H1 (cell line): ENCODE measurements at places on chromosomes 11 and 22.

DNA sequence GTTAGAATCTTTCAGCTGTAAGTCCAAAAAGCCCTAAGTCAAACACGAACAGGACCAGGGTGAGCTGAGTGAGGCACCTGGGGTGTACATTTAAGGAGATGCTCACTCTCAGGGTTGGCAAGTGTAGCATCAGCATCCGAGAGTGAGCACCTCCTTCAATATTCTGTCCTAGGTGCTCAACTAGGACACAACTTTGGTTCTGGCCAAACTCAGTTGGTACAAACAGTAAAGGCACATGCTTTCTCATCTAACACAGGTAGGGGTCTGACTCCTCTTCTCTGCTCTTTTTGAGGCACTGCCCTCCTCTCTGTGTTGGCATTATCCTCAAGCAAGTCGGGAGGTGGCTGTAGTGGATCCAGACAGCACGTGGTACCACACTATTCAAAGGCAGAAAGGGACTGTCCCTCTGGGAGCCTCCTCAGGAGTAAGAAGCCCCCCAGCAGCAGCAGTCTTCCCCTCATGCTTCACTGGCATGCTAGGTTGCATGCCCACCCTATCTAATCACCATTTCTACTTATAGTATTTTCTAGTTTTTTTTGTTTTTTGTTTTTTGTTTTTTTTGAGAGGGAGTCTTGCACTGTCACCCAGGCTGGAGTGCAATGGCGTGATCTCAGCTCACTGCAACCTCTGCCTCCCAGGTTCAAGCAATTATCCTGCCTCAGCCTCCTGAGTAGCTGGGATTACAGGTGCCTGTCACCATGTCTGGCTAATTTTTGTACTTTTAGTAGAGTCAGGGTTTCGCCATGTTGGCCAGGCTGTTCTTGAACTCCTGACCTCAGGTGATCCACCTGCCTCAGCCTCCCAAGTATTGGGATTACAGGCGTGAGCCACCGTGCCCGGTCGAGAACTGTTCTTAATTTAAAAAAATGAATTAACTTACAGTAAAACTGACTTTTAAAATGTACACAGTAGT lies 14.7 kb upstream of the MAPK1 start:
- H3K4me3 ChIP-seq, result no peak overlapping the region
- H3K27me3 ChIP-seq, result no peaks in the 10 kb centered on the region
- H3K36me3 ChIP-seq, result no peaks in the 10 kb centered on the region
- no peaks in the 10 kb centered on the region for H3K4me1 ChIP-seq
- no peak for DNase-seq

DNA sequence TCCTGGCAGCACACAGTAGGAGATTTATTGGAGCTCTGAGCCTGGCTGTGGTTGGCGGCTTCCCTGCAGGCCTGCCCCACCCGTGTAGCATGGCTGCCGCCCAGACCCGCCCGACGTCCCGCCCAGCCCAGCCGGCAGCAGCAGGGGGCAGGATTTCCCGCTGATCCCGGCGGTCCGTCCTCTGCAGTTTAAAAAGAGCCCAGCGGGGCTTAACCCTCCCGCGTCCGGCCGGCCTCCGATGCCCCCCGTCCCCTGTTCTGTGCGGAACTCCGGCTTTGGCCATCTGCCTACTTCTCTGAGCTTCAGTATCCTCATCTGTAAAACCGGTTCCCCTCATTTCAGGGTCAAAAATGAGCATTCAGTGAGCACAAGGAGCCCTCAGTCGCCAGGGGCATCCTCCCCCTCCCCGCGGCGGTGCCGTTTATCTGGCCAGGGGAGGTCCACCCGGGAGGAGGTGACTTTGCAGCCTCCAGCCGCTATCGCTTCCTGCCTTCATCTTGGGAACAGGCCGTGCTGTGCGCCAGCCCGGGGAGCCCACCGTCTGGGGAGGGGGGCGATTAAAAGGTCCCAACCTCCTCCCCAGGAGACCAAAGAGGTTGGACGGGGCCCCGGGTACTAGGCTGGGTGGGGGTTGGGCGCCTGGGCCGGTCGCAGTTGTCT lies at the start of gene GAS2L1:
Gene GAS2L1, plus strand, starts transcription at position 476 of the 660 bp plus-strand sequence. CDS start 1,456 bp downstream, outside the sequence.
- H3K27me3 ChIP-seq, result no peaks in the 10 kb centered on the region
- peak; percentile 87 for DNase-seq
- no peaks in the 10 kb centered on the region for H3K36me3 ChIP-seq
- H3K4me1 ChIP-seq, result peaks cover 10% of the 10 kb centered on the region; the same call in 1 of the 2 replicates
- H3K27ac ChIP-seq, result no peak within 1 kb of the TSS

DNA sequence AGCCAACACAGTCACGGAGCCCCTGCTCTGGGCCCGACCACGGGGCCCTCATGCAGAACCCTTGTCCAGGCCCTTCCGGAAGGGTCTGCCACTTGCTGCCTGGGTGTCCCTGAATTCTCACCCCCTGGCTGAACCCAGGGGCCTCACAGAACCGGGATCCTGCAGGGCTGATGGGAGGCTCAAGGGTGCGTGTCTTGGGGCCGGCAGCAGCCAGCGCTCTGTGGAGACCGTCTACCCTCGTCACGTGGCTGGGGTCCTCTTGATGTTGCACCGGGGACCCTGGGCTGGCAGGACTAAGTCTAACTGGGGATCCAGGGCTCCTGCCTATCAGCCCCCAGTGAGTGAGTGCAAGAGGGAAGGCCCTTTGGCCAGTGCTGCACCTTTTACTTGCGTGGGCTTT lies 19.3 kb upstream of the CCDC188 start:
- no peak overlapping the region for H3K27ac ChIP-seq
- no peaks in the 10 kb centered on the region for H3K27me3 ChIP-seq
- no peaks in the 10 kb centered on the region for H3K36me3 ChIP-seq

DNA sequence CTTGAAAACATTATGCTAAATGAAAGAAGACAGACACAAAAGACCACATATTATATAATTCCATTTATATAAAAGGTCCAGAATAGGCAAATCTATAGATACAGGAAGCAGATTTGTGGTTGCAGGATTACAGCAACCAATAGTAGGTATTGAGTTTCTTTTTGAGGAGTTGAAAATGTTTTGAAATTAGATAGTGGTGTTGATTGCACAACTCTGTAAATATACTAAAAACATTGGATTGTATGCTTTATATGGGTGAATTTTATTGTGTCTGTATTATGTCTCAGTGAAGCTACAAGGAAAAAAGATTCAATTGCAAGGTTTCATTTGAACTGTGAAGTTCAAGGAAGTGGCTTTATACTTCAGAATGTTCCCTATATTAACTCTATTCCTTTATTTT lies 3.0 kb upstream of the RRAS2 start:
- DNase-seq, result no peak
- no peak overlapping the region for H3K4me3 ChIP-seq
- no peaks in the 10 kb centered on the region for H3K36me3 ChIP-seq
- peaks cover 7% of the 10 kb centered on the region for H3K4me1 ChIP-seq

- no peak overlapping the region for H3K4me3 ChIP-seq
- DNase-seq, result no peak
- H3K36me3 ChIP-seq, result no peaks in the 10 kb centered on the region; the same call in 1 of the 2 replicates
- H3K27me3 ChIP-seq, result no peaks in the 10 kb centered on the region
These were observed 15.4 kb downstream of the CARD10 start for GRCh38 chr22:37503850-37504249.

GRCh38 chr11:33214767-33215166 lies 42.4 kb upstream of the HIPK3 start:
- no peak overlapping the region for H3K27ac ChIP-seq
- H3K4me1 ChIP-seq, result no peaks in the 10 kb centered on the region
- H3K27me3 ChIP-seq, result no peaks in the 10 kb centered on the region

GRCh38 chr11:111006227-111006626 lies 239.3 kb upstream of the POU2AF2 start:
- no peaks in the 10 kb centered on the region for H3K36me3 ChIP-seq
- no peaks in the 10 kb centered on the region for H3K27me3 ChIP-seq
- peaks cover 4% of the 10 kb centered on the region; the same call in 1 of the 2 replicates for H3K4me1 ChIP-seq

GRCh38 chr11:122215244-122215992 lies 99.4 kb upstream of the BLID start:
- DNase-seq, result peak; percentile 68
- no peak overlapping the region for H3K27ac ChIP-seq
- no peaks in the 10 kb centered on the region for H3K36me3 ChIP-seq
- H3K4me3 ChIP-seq, result no peak overlapping the region

GRCh38 chr11:78220218-78221157 lies 31.8 kb downstream of the USP35 start:
- H3K27me3 ChIP-seq, result no peaks in the 10 kb centered on the region
- H3K4me3 ChIP-seq, result no peak overlapping the region

DNA sequence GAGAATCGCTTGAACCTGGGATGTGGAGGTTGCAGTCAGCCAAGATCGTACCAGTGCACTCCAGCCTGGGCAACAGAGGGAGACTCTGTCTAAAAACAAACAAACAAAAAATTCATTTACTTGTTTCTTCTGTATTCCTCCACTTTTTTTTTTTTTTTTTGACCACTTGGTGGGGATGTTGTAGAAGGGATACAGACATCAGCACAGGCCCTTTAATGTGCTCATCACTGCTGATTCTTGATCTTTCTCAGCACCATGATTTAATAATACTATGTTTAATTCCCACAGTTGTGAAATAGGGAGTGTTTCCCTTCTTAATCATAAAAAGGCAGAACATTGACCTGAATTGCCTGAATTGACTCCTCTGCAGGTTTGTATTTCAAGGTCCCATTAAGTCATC lies 4.5 kb downstream of the TTC9C start:
- H3K4me1 ChIP-seq, result no peaks in the 10 kb centered on the region
- peaks cover 10% of the 10 kb centered on the region for H3K36me3 ChIP-seq
- no peak for DNase-seq

GRCh38 chr22:50630376-50630775 lies 2.4 kb upstream of the ARSA start:
- no peak overlapping the region for H3K4me3 ChIP-seq
- H3K27ac ChIP-seq, result no peak overlapping the region
- H3K4me1 ChIP-seq, result peaks cover 5% of the 10 kb centered on the region; the same call in 1 of the 2 replicates
- no peaks in the 10 kb centered on the region for H3K36me3 ChIP-seq

GRCh38 chr22:31442768-31443489 lies 43.5 kb downstream of the DRG1 start:
- no peaks in the 10 kb centered on the region for H3K4me1 ChIP-seq
- peaks cover 26% of the 10 kb centered on the region for H3K36me3 ChIP-seq
- H3K27ac ChIP-seq, result no peak overlapping the region
- no peaks in the 10 kb centered on the region for H3K27me3 ChIP-seq
- H3K4me3 ChIP-seq, result no peak overlapping the region
- no peak for DNase-seq

GRCh38 chr11:2999464-2999998 lies 7.4 kb upstream of the NAP1L4 start:
- H3K27me3 ChIP-seq, result no peaks in the 10 kb centered on the region
- peaks cover 32% of the 10 kb centered on the region; the same call in 1 of the 2 replicates for H3K36me3 ChIP-seq
- no peak for DNase-seq
- no peak overlapping the region for H3K27ac ChIP-seq
- H3K4me3 ChIP-seq, result no peak overlapping the region

DNA sequence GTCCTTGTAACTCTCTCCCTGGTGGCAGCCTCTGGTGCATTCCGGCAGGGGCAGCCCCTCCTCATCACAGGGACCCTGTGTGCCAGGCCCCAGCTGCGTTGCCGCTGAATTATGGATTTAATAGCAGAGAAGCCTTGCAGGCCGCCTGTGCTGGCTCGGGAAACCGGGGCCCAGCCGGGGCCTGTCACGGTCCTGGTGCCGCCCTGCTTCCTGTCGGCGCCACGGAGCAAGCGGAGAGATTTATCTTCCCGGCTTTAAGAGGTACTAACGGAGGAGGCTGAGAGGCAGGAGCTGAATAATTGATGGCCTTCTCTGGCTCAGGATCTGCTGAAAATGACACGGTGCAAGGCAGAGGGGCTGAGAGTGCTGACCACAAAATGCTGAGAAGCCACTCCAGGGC lies 54.0 kb upstream of the CCDC188 start:
- no peak overlapping the region for H3K4me3 ChIP-seq
- DNase-seq, result no peak
- no peak overlapping the region for H3K27ac ChIP-seq
- no peaks in the 10 kb centered on the region for H3K27me3 ChIP-seq
- peaks cover 26% of the 10 kb centered on the region for H3K4me1 ChIP-seq

DNA sequence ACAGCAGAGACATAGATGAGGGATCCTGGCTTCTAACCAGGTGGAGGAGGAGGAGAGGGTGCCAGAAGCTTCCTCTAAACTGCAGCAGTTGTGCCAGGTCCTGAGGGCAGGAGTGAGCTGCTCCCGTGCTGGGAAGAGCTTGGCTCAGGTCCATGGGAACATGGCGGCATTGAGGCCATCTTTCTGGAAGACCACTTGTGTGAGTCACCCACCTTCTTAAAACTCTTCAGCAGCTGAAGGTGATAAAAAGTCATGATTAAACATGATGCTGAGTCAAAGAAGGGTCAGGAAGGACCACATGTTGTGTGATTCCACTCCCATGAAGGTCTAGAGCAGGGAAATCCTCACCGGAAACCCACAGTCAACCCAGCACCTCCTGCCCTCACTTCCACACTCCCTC lies 35.1 kb downstream of the LINC01488 start:
- no peaks in the 10 kb centered on the region for H3K36me3 ChIP-seq
- no peak overlapping the region for H3K4me3 ChIP-seq
- peaks cover 6% of the 10 kb centered on the region for H3K4me1 ChIP-seq
- no peak overlapping the region for H3K27ac ChIP-seq

- H3K36me3 ChIP-seq, result no peaks in the 10 kb centered on the region
- no peak overlapping the region for H3K4me3 ChIP-seq
- no peak for DNase-seq
These were observed 18.4 kb downstream of the DEUP1 start for GRCh38 chr11:93348930-93349329.

- no peaks in the 10 kb centered on the region for H3K36me3 ChIP-seq
- H3K4me1 ChIP-seq, result no peaks in the 10 kb centered on the region; the same call in 1 of the 2 replicates
- no peak for DNase-seq
- H3K27ac ChIP-seq, result no peak overlapping the region
These were observed 91.1 kb upstream of the LMO1 start for GRCh38 chr11:8354622-8355415.

DNA sequence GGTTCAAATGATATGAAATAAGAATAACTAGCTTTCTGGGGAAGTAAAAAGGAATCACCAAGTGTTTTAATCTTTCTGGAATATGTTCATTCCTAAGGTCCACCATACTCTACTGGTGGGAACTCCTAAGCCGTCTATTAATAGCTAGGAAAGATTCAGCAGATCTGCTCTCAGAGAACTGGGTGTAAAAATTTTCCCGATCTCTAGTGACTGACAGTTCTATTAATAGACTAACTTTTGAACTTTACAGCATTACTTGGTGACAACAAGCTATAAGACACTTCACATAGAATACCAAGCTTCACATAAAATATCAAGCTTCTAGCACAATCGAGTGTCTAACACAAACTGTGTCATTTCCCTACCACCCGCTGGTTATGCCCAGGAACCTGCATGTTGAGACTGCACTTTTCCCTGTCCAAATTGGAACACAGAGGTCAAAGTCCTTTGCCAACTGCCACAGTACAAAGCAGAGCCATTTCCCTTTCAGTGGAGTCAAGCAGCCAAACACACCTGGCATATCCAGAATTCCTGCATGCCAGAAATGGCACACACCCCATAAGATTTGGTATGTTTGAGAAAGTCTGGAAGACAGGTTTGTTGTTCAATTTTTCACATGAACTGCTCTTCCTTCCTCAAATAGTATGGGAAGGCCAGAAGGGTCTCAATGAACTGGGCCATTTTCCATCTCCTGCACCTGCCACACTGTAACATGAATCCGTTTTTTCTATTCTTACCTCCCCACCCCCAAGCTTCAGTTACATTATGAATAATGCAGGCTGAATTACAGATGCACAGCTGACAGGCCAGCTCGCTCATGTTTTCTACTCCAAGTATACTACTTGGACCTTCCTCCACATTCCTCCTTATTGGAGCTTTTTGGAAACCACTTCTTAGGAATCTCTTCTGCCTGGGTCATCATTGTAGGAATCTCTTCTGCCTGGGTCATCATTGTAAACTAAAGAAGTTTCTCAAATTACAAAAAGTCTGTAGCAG lies 3.7 kb downstream of the OSBP start:
- H3K27me3 ChIP-seq, result no peaks in the 10 kb centered on the region
- H3K4me1 ChIP-seq, result 0 out of 2 replicates have a peak, but pooled peaks cover 4% of the 10 kb centered on the region
- DNase-seq, result no peak
- no peak overlapping the region for H3K27ac ChIP-seq
- H3K4me3 ChIP-seq, result no peak overlapping the region
